Fibroblast of skin of right biceps (primary cell): ENCODE measurements at places on chromosomes 4 and X.
A peak's percentile ranks its signal among the peaks of the same experiment; 100 is the strongest.

GRCh38 chr4:43341741-43342140 lies 449.2 kb downstream of the GRXCR1 start:
- DNase-seq = no peak

GRCh38 chr4:84894621-84895020 lies 71.9 kb downstream of the WDFY3 start:
- no peak for DNase-seq

DNA sequence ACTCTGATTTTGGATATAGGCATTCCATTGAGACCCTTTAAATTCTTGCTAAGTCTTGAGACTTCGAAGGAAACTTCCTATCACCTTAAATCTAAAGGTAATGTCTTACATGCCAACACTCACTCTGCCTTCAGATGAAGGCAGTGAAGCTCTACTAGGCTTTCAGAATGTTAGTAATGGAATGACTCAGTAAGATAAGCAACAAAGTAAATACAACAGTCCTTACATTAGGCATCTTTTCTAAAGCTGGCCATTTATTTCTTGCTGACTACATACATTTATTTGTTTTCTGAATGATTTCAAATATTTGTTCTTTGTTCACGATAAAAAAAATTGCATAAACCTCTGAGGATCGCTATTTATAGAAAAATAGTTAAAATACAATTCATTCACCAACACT lies 43.5 kb downstream of the ASIC5 start:
- no peak for DNase-seq

- DNase-seq = no peak
Observed at GRCh38 chrX:137746289-137746688, 180.4 kb downstream of the ZIC3 start.

DNA sequence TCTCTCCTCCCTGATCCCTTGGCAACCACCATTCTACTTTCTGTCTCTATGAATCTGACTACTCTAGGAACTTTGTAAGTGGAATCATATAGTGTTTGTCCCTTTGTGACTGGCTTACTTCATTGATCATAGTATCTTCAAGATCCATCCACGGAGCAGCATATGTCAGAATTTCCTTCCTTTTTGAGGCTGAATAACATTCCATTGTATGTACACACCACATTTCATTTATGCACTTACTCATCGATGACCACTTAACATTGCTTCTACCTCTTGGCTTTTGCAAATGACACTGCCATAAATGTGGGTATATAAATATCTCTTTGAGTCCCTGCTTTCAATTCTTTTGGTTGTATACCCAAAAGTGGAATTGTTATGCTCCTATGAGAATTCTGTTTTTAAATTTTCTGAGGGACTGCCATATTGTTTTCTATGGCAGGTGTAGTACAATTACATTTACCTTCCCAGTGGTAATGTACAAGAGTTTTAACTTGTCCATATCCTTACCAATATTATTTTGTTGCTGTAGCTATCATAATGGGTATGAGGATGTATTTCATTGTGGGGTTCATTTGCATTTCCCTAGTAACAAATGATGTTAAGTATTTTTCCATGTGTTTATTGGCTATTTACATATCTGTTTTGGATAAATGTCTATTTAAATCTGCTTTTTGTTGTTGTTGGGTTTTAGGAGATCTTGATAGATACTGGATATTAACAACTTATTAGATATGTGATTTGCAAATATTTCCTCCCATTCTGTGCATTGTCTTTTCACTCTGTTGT lies 466.1 kb downstream of the C4orf33 start:
- DNase-seq = peak; percentile 59

DNA sequence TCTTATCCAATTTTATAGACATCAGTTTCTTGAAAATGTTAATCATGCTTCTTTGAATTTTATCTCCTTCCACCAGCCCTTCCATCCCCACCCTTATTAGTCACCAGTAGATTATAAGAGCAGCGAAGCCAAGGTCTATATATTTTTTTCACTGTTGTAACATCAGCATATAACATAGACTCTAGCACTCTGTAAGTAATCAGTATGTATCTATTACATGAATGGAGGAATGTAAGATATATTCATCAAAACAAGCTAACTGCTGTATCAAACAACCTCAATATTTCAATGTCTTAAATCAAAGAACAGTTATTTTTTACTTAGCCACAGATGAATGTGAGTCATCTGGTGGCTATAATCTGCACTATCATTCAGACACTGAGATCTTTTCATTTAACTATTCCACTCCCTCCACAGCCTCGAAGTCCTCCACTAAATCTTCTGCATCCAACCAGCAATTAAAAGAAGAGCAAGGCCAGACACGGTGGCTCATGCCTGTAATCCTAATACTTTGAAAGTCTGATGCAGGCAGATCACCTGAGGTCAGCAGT lies 178.9 kb downstream of the CENPC start:
- no peak for DNase-seq

DNA sequence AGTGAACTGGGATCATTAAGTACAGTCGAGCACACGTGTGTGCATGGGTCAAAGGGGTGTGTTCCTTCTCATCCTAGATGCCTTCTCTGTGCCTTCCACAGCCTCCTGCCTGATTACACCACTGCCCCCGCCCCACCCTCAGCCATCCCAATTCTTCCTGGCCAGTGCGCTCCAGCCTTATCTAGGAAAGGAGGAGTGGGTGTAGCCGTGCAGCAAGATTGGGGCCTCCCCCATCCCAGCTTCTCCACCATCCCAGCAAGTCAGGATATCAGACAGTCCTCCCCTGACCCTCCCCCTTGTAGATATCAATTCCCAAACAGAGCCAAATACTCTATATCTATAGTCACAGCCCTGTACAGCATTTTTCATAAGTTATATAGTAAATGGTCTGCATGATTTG lies 22.3 kb downstream of the SLC34A2 start:
- no peak for DNase-seq

GRCh38 chrX:151825925-151826485 lies 86.7 kb upstream of the MAGEA4 start:
- DNase-seq = peak; percentile 78

DNA sequence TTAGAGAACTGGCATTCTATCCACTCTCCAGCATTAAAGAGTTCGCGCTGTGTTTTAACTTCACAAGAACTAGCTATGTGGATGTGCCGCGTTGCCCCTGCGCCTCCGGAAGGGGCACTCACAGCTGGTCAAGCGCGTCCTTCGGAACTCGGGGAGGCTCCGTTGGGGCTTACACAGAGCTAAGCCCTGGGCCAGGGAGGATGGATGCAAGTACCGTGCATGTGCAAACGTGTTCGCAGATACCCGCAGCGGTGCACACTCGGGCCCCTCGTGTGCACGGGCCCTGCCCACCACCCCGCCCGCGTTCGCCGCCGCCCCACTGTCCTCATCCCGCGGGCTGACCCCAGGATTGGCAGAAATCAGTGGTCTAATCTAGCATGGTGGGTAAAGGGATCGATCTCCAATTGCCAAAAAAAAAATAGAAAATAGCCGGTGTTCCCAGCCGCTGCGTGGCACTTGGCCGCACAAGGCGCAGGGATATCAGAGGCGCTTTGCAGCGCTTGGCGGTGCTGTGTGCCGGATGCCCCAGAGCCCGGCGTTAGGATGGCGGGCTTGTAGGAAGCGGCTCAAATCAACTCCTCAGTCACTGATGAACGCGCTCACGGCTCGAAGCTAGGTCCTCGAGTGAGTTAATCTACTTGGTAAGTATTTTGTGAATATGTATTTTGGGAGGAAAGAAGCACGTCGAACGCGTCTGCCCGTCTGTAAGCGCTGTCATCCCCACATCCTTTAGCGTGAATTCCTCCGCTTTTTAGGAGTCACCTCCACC lies 989 bp upstream of the PCDH10 start:
- peak; percentile 69 for DNase-seq

- DNase-seq = peak; percentile 87
Observed at GRCh38 chr4:82898322-82899243, 2.0 kb upstream of the THAP9 start.

- DNase-seq = no peak
Observed at GRCh38 chr4:145490361-145490760, 8.7 kb downstream of the SMAD1 start.

- DNase-seq = peak; percentile 76
Observed at GRCh38 chrX:15493118-15493962, at the start of gene PIR. Gene PIR, minus strand, starts transcription at chrX:15493333. Its CDS starts 2,076 bp downstream, at chrX:15491257.

DNA sequence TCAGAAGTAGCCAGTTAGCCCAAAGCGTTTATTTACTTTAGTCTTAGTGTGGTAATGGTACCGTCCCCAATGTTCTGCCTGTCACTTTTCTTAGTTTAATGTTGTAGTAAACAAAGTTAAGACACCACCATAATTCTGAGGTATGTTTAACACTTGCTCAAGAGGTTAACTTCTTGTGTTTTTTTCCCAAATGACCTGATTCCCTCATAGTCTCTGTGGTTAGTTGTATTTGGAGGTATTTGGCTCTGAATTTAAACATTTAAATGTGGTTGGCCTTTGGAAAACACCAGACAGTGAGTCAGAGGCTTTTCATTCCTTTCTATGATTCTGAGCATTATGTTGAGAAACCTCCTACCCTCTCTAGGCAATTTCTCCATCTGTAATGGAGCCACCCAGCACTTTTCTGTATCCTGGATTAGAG lies 47.9 kb downstream of the CXCL1 start:
- peak; percentile 96 for DNase-seq

DNA sequence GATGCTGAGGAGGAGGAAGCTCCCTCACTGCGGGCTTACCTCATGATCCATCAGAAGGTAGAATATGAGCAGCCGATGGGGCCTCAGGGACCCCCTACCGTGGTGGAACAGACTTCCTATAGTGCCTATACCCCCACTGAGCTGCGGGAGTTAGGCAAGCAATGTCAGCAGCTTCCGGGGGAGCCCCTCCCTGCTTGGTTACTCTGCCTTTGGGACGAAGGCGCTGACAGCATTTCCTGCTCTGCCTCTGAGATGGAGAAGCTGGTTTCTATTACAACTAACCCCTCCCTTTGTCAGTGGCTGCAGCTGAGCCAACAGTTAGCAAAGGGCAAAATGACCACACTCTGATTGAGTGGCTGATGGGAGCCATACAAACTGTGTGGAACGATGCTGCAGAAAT lies 430.7 kb downstream of the IDS start:
- DNase-seq = peak; percentile 83
